Fibroblast of pulmonary artery (primary cell): ENCODE measurements at places on chromosomes 2 and 18.

DNA sequence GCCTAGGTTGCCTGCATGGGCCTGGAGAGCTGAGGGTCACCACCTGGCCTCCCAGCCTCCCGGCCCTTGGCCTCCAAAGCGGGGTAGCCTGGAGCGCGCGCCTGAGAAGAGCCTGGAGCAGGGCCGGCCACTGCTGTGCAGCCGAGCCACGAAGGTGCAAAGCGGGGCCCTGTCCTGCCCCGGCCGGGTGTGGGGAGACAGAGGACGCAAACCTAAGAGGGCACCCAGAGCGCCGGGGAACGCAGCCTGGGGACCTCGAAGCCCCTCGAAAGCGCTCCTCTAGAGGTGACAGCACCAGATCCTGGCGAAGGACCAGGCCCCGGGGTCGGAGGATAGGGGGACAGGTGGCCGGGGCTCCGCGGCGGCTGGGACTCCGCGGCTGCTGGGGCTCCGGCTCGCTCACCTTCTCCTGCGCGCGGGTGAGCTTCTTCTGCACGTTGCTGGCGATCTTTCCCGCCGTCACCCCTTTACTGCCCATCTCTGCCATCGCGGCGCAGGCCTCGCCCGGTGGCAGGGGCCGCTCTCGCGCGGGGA is 430 bp downstream of the BIN1 start:
- no peak for DNase-seq

- DNase-seq: no peak
These were observed 124.3 kb downstream of the TMEM18 start for GRCh38 chr2:552906-553305.

- peak; percentile 97 for DNase-seq
These were observed 59.8 kb upstream of the SLC8A1 start for GRCh38 chr2:40511661-40512213.

DNA sequence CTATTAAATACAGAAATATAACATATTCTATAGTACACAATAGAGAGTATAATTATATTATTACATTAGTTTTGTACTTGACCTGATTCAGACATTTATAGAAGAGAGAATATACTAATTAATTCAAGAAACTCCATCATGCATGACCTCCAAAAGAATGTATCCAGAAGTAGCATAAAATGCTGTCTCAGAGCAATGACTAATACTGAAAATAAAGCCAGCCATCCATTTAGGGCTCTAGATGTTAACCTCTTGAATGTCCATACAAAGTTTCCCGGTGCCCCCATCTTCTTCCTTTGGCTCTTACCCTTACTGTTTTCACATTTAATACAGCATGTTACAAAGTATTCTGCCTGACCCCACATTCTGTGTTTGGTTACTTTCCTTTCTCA is 102.0 kb downstream of the ARHGAP15 start:
- no peak for DNase-seq

- DNase-seq: peak; percentile 87
These were observed 124.7 kb upstream of the PPP1CB start for GRCh38 chr2:28626891-28627421.
